ENCODE measurements at places on chromosomes 4 and X.
A peak's percentile ranks its signal among the peaks of the same experiment; 100 is the strongest.

DNA sequence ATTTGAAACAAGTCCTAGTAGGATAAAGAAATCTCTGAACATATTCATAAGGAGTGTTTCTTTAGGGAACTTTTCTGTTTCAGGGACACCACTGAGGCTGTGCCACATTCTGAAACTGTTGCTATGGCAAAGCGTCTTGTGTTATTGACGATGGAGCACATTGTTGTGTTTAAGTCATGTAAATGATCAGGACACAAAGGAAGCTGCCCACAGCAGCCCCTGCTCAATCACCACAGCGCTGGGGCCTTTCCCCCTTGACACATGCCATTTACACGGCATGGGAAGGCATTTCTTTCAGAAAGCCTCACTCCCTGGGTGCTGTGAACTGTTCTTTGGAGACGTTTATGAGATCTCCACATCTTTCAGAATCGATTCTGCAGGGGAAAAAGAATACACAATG, 39.8 kb upstream of the MID1 start:
- H3K4me3 ChIP-seq: no peak overlapping the region
- H3K27me3 ChIP-seq: no peaks in the 10 kb centered on the region
- no peaks in the 10 kb centered on the region for H3K36me3 ChIP-seq

DNA sequence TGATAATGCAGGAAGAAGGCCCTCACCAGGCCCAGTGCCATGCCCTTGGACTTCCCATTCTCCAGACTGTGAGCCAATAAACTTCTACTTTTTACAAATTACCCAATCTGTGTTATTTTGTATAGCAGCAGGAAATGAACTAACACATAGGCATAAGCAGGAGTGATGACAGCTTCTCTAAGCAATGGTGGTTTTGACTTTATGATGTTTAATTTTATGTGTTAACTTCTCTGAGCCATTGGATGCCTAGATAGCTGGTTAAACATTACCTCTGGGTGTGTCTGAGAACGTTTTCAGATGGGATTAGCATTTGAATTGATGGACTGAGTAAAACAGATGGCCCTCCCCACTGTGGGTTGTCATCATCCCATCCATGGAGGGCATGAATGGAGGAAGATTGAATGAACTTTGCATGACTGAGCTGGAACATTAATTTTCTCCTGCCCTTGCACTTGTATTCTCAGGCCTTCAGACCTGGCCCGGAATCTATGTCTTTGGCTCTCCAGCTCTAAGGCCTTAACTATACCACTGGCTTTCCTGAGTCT, 13.9 kb upstream of the PDLIM3 start:
- H3K36me3 ChIP-seq: no peaks in the 10 kb centered on the region
- H3K4me1 ChIP-seq: no peaks in the 10 kb centered on the region
- DNase-seq: no peak
- no peak overlapping the region for H3K4me3 ChIP-seq

DNA sequence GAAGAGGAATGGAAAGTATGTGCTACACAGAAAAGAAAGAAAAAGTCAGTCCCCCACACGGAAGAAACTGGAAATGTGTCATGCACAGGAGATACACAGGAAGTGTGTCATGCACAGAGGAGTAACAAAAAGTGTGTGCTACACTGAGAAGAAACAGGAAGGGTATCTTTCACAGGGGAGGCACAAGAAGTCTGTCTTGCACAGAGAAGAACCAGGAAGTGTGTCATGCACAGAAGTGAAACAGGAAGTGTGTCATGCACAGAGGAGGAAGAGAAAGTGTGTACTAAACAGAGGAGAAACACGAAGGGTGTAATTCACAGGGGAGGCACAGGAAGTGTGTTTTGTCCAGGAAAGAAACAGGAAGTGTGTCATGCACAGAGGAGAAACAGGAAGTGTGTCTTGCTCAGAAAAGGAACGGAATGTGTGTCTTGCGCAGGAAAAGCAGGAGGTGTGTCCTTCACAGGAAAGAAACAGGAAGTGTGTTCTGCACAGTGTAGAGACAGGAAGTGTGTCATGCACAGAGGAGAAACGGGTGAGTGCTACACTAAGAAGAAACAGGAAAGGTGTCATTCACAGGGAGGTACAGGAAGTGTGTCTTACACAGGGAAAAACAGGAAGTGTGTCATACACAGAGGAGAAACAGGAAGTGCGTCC, 527.2 kb upstream of the PRKX start:
- H3K27ac ChIP-seq: no peak overlapping the region
- no peaks in the 10 kb centered on the region for H3K36me3 ChIP-seq
- DNase-seq: no peak
- H3K27me3 ChIP-seq: no peaks in the 10 kb centered on the region
- no peak overlapping the region for H3K4me3 ChIP-seq
- H3K4me1 ChIP-seq: no peaks in the 10 kb centered on the region

GRCh38 chr4:161314371-161314770, 849.4 kb downstream of the FSTL5 start:
- H3K36me3 ChIP-seq: no peaks in the 10 kb centered on the region
- no peak overlapping the region for H3K4me3 ChIP-seq
- no peaks in the 10 kb centered on the region for H3K4me1 ChIP-seq
- no peak for DNase-seq
- H3K27me3 ChIP-seq: no peaks in the 10 kb centered on the region

- no peaks in the 10 kb centered on the region for H3K36me3 ChIP-seq
- DNase-seq: no peak
- no peaks in the 10 kb centered on the region for H3K4me1 ChIP-seq
- H3K27me3 ChIP-seq: no peaks in the 10 kb centered on the region
- H3K4me3 ChIP-seq: no peak overlapping the region
These were observed 32.2 kb upstream of the PSAPL1 start for GRCh38 chr4:7466904-7467303.

DNA sequence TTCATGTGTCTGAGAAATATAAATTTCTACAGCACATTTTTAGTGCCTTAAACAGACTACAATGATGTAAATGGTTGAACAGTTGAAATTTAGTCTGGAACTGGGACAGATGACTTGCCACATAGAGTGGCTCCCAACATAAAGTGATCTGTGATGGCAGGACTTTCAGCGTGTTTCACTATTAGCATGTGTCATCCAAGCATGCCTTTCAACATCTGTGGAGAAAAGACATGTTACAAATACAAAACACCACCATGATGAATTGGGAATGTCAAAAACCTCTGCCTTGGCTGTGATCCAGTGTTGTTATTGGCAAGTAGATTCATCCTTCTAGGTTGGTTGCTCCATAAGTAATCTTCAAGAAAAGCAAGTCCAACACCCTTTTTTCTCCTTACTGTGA, 348.7 kb downstream of the MAPK10 start:
- H3K4me3 ChIP-seq: no peak overlapping the region
- no peaks in the 10 kb centered on the region for H3K27me3 ChIP-seq
- no peak for DNase-seq
- no peaks in the 10 kb centered on the region for H3K36me3 ChIP-seq

DNA sequence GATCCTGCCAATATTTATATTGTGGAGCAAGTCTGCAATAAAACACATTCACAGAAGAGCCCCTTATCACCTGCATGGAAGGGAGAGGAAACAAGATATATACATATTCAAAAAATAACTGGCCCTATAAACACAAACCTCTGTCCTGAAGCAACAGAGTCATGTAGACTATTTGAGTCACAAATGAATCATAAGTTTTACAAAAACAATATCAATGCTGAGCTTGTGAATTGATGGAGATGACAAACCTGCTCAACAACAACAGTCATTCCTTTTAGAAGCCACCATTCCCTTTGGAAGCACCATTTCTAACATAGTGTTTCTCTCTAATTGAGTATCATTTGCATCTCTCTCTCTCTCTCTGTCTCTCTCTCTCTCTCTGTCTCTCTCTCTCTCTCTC, 313.9 kb downstream of the MID1IP1 start:
- no peaks in the 10 kb centered on the region for H3K27me3 ChIP-seq
- H3K27ac ChIP-seq: no peak overlapping the region
- H3K4me3 ChIP-seq: no peak overlapping the region
- H3K36me3 ChIP-seq: no peaks in the 10 kb centered on the region
- no peak for DNase-seq
- no peaks in the 10 kb centered on the region for H3K4me1 ChIP-seq

- H3K27me3 ChIP-seq: no peaks in the 10 kb centered on the region
- H3K4me1 ChIP-seq: no peaks in the 10 kb centered on the region
- no peak for DNase-seq
- H3K36me3 ChIP-seq: no peaks in the 10 kb centered on the region
- H3K27ac ChIP-seq: no peak overlapping the region
These were observed 181.7 kb upstream of the NPY2R start for GRCh38 chr4:155026715-155027114.

GRCh38 chrX:37993176-37993575, 13.2 kb upstream of the SYTL5 start:
- no peaks in the 10 kb centered on the region for H3K36me3 ChIP-seq
- H3K27me3 ChIP-seq: no peaks in the 10 kb centered on the region
- H3K4me3 ChIP-seq: no peak overlapping the region

- H3K27me3 ChIP-seq: no peaks in the 10 kb centered on the region
- DNase-seq: no peak
- H3K4me3 ChIP-seq: no peak overlapping the region
- no peak overlapping the region for H3K27ac ChIP-seq
- no peaks in the 10 kb centered on the region for H3K4me1 ChIP-seq
These were observed 51.7 kb upstream of the CHRDL1 start for GRCh38 chrX:110847334-110847733.

DNA sequence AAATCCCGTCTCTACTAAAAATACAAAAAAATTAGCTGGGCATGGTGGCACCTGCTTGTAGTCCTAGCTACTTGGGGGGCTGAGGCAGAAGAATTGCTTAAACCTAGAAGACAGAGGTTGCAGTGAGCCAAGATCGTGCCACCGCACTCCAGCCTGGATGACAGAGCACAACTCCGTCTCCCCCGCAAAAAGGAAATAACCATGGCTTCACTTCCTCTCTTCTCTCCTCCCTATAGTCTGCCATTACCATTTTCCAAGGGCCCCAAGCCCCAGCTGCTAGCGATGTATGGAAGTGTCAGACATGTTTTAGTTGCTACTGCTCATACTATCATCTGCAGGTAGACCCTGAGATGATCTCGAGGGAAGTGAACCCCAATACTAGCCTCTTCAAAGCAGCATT, 177.3 kb upstream of the FAM9B start:
- no peak overlapping the region for H3K4me3 ChIP-seq
- H3K36me3 ChIP-seq: no peaks in the 10 kb centered on the region
- H3K27ac ChIP-seq: no peak overlapping the region
- no peak for DNase-seq

- H3K4me3 ChIP-seq: no peak overlapping the region
- no peak overlapping the region for H3K27ac ChIP-seq
- no peak for DNase-seq
- no peaks in the 10 kb centered on the region for H3K27me3 ChIP-seq
These were observed 18.8 kb upstream of the GTPBP6 start for GRCh38 chrX:337331-337831.

- H3K4me1 ChIP-seq: no peaks in the 10 kb centered on the region
- H3K36me3 ChIP-seq: no peaks in the 10 kb centered on the region
- H3K27me3 ChIP-seq: peaks cover 13% of the 10 kb centered on the region
- no peak for DNase-seq
- no peak overlapping the region for H3K27ac ChIP-seq
These were observed 47.1 kb upstream of the PPP2R3B start for GRCh38 chrX:433771-434170.

GRCh38 chrX:13110433-13111324, 66.3 kb upstream of the FAM9C start:
- H3K36me3 ChIP-seq: no peaks in the 10 kb centered on the region
- no peaks in the 10 kb centered on the region for H3K27me3 ChIP-seq
- peaks cover 6% of the 10 kb centered on the region for H3K4me1 ChIP-seq
- H3K4me3 ChIP-seq: no peak overlapping the region

DNA sequence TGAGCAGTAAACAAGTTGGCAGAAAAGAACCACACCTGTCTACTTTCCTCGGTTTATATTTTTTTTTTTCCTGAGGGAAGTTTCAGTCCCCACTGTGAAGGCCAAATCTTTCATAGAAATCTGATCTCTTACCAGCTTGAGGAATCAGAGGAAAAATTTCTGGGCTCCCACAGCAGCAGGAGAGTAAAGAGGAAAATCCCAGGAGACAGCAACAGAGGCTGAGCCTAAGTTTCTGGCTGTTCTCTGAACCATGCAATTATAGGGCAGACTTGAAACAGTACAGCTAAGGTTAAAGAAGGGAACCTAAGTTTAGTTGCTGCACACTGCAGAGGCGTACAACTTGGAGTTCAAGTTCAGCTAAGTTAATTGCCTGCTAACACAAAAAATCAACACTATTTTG, 1090.9 kb upstream of the INTU start:
- no peaks in the 10 kb centered on the region for H3K27me3 ChIP-seq
- no peak for DNase-seq
- no peaks in the 10 kb centered on the region for H3K4me1 ChIP-seq
- no peaks in the 10 kb centered on the region for H3K36me3 ChIP-seq

DNA sequence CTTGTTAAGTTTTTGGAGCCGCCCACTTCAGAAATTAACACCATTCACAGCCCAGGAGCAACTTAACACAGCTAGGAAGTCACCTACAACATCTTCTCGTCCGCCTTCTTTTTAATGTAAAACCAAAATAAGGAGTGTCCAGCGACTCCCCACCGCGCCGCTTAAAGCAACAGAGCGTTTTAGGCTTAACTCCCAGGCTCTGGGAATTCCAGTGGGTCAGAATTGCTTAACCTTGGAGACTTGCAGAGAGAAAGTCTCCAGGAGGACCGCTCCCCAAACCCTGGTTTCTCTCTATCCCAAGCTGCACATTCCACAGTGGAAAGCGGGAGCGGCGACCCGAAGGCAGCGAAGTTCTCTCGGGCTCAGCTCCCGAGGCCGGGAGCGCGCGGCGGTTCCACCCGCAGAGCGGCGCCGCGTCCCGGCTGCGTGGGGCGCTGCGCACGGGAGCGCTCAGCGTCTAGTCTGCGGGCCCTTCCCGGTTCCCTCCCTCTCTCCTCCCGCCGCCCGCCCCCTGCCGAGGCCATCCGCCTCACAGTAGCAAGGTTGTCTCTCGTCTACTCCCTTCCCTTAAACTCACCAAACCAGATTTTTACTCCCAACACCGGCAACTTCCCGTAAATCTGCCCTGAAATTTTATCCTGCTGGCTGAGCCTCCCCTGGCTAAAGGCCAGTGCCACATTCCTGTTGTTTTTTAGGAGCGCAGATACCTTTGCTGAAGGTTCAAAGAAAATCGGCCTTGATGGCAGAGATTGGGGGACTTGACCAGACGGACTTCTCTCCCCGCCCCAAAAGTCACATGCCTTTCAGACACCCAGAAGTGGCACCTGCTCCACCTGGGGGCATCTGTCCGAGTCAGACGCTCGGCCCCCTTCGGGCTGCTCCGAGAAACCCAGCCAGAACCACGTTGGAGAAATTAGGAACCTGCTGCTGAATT, at the start of gene RBM47:
RBM47 (minus strand) TSS at position 464 of the 934 bp plus-strand sequence. CDS start 190,971 bp downstream, outside the sequence.
- peak within 1 kb of the TSS; percentile 92 for H3K27ac ChIP-seq
- peak within 1 kb of the TSS; percentile 66 for H3K4me3 ChIP-seq
- peaks cover 23% of the 10 kb centered on the region for H3K4me1 ChIP-seq
- H3K36me3 ChIP-seq: no peaks in the 10 kb centered on the region

All from transverse colon (tissue), 4 donors.